ENCODE measurements at places on chromosomes 6 and 20.

DNA sequence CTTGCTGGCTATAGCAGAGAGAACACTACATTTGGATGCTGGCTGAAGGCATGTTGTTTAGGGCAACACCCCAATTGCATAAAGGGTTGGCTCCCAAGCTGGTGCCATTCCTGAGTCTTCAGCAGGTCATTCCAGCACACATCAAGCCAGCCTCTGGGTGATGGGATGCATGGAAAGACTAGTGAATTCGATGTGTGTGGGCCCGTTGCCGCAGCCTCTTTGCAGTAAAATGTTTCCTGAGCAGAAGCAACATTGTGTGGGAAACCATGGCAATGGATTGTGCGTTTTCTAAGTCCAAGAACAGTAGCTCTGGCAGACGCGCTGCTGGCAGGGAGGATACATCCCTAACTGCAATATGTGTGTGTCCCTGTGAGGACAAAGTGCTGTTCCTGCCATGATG lies 142.4 kb upstream of the SLC24A3 start:
- no peak for DNase-seq

DNA sequence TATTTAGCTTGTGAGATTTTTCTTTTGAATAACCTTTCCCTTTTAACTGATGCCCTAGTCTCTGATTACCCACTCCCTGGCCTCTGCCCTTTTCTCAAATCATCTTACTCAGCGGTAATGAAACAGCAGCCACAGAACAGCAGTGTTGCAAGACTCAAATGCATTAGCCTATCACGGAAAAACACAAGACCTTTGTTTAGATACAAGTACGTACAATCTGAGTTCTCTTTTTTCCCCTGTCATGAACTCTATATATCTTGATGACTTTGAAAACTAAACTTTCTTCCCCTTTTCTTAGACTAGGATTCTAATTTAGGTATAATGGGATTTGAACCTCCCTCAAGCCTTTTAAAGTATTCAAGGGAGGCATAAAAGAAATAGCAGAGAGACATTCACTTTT lies 1034.9 kb downstream of the EYS start:
- no peak for DNase-seq

DNA sequence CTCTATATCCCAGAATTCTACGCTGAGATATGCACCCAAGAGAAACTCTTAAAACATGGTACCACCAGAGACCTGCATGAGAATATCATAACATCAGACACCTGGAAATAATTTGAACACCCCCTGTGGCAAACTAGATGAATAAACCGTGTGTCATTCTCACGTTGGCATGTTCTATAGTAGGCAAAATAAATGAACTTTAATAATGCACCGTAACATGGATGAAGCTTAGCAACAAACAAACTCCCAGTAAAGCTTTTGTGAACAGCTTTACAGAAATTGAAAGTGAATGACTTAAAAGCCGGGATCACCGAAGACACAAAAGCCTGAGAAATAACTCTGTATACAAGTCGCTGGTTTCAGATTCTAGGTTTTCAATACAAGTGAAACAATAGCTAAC lies 1166.8 kb upstream of the CITED2 start:
- no peak for DNase-seq

DNA sequence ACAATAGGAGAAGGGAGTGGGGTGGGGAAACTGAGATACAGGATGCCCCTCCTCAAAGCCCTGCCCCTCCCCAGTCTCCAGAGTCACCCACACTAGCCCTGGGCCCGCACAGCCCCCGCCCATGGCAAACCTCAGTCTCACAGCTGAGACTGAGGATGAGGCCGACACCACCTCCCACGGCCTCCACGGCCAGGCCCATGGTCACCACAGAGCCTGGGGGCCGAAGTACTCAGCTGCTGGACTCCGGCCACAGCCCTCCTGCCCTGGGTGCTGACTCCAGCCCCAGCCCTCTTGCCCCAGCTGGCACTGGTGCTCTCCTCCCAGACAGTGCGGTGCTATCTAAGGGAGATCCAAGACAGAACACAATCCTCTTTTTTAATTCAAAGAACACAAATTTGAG lies 176.1 kb downstream of the TTLL2 start:
- no peak for DNase-seq

GRCh38 chr6:111770263-111771093 lies 102.8 kb downstream of the FYN start:
- DNase-seq = no peak

- DNase-seq = no peak
Observed at GRCh38 chr20:37283530-37284195, 5.8 kb upstream of the MANBAL start.

DNA sequence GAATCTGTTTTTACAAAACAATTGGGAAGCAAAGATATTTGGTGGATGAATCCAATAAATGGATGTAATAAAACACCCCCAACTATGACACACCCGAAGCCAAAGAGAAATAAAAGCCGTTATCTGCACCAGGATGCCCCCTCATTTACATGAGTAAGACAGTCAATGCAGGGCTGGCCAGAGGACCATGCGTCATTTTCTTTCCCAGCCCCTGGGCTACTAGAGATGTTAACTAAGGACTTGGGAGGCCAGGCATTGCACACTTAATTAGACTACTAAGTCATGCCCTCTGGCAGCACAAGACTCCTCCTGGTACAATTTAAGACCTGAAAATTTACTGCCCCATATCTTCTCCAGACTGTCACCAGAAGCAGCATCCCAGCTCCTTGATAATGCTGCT lies 3.2 kb downstream of the LEMD2 start:
- no peak for DNase-seq

- no peak for DNase-seq
Observed at GRCh38 chr6:165701564-165702354, 38.7 kb upstream of the PDE10A start.

- DNase-seq = no peak
Observed at GRCh38 chr20:48794360-48794759, 33.4 kb downstream of the PREX1 start.

- DNase-seq = no peak
Observed at GRCh38 chr6:45118754-45119153, 209.4 kb upstream of the RUNX2 start.

GRCh38 chr6:55756531-55757031 lies 118.8 kb downstream of the BMP5 start:
- peak; percentile 59 for DNase-seq

- peak; percentile 26 for DNase-seq
Observed at GRCh38 chr20:48064929-48065328, 279.6 kb upstream of the SULF2 start.

- DNase-seq = no peak
Observed at GRCh38 chr6:81906709-81907204, 154.3 kb upstream of the TENT5A start.

GRCh38 chr20:3802524-3803239 lies 6.6 kb downstream of the CDC25B start:
- DNase-seq = no peak

DNA sequence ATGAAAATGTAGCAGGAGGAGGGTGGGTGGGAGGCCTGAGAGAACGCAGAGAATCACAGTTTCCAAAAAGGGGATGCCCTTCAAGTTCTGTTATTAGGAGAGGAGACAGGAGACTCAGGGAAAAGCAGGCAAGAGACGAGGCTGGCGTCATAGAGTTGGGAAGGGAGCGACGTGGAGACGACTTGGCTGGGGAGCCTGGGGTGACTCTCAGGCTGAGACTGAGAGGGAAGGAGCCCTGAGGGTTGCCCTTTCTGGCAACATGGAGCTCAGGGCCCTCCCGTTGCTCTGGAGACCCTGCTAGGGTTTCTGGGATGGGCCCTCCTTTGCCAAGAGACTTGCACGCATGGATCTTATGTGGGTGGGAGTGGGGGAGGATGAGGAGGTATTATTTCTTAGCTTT lies 108.9 kb downstream of the CDH4 start:
- no peak for DNase-seq

GRCh38 chr6:150599199-150600009 lies at the start of gene PLEKHG1:
Gene PLEKHG1 (plus strand): TSS chr6:150599885. CDS start chr6:150733682, 133,797 bp downstream.
- DNase-seq = no peak

- no peak for DNase-seq
Observed at GRCh38 chr6:108897371-108897770, 49.1 kb downstream of the ARMC2 start.

GRCh38 chr6:142926177-142926493 lies 18.8 kb downstream of the HIVEP2 start:
- DNase-seq = no peak

DNA sequence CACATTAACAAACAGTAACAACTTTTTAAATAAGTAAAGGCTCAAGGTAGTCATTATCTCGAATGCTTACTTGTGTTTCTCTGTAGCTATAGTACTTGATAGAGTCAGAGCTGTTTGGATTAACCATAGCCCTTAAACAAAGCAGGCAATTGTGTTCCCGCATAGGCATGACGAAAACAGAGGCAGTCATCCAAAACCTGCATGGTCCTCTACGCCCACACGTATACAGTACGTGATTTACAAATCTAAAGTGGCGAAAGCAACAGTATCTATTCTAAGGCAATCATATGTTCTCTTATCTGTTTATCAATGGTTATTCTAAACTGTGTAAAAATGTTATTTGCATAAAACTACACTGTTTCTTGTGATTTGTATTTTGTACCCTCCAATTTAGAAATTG lies 31.8 kb downstream of the HFE start:
- no peak for DNase-seq

DNA sequence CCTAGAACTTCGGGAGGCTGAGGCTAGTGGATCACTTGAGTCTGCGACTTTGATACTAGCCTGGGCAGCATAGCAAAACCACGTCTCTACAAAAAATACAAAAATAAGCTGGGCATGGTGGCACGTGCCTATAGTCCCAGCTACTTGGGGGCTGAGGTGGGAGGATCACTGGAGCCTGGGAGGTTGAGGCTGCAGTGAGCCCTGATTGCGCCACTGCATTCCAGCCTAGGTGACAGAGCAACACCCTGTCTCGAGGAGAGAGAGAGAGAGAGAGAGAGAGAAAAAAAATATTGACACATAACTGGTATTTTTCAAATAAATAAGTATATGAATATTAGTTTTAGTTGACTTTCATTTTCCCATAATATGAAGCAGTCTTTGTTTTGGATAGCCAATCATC lies 222.2 kb downstream of the BTBD9 start:
- no peak for DNase-seq

DNA sequence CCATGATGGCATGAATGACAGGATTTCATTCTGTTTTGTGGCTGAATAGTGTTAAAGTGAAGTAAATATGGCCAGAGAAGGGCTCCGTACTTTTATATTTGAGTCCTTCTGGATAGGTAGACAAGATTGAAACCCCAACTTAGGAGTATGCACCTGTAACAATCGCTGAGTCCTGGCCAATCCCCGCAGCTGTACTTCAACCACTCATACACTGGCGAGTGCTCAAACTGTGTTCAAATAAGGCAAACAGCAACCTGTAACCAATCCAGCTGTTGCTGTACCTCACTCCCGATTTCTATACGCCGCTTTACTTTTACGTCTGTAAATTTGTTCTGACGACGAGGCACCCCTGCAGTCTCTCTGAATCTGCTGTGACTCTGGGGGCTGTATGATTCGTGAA lies 6.7 kb downstream of the TTLL2 start:
- no peak for DNase-seq

- peak; percentile 83 for DNase-seq
Observed at GRCh38 chr6:89984926-89985750, 90.9 kb downstream of the GJA10 start.

GRCh38 chr6:118872726-118873125 lies 21.2 kb upstream of the ASF1A start:
- no peak for DNase-seq

GRCh38 chr6:157267109-157267611 lies 56.2 kb downstream of the TMEM242 start:
- no peak for DNase-seq

DNA sequence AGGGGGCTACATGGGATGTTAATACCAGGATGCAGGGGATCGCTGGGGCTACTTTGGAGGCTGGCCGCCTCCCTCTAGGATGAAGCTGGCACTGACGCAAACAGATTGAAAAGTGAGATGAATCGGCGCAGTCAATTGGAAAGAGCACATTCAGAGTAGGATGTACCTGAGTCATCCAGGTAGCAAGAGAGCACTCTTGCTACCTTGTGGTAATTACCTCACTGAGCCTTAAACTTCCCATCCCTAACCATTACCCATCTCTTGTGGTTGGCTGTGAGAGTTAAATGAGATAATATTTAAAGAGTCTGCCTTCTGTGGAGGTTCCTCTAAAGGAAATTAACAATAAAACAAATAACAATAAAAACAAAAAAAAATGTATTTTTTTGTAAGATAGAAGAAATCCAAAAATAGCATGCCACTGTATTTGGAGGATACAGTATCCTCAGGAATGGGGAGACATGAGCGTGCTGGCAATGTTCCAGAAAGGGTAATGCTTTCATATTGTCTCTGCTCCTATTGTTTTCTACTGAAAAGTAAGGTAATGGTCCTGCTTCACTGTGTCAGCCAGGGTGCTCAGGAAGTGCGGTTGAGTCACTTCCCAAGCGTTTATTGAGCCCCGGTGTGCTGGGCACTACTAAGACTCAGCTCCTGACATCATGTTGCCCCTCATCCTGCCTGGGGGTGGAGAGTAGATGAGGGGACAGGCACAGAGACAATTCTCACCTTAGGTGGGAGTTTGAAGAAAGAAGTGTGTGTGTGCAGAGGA lies 301.1 kb downstream of the EYA4 start:
- no peak for DNase-seq

DNA sequence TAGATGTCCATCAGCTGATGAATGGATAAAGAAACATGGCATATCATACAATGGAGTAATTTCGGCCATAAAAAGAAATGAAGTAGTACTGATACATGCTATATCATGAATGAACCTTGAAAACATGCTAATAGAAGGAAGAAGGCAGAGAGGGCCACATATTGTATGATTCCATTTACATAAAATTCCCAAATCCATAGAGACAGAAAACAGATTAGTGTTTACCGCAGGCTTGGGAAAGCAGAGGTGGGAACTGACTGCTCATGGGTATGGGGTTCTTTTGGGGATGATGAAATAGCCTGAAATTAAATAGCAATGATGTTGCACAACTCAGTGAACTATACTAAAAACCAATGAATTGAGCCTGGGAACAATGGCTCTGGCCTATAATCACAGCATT lies 58.3 kb downstream of the SERAC1 start:
- DNase-seq = peak; percentile 6

GRCh38 chr6:47258724-47259347 lies 50.9 kb downstream of the TNFRSF21 start:
- no peak for DNase-seq

GRCh38 chr6:152402791-152403190 lies 234.4 kb downstream of the SYNE1 start:
- DNase-seq = no peak

DNA sequence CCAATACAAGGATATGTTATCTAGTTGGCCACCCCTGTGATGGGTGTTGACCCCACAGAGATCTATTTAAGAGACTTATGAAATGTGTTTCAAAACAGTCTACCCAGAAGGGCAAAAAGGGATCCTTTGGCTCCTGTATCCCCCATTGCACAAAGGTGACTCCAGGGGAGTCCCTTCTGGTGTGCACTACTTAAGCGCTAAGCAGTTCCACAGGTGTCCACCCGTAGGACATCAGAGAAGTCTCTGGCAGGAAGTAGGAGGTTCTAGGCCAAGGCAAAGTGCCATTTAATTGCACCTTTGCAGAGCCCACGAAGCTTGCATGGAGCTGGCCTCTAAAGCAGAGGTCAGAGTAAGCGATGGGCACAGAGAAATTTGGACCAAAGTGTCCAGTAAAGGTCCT lies 147.7 kb downstream of the MRPL14 start:
- DNase-seq = no peak
